M059J (cell line): ENCODE measurements at places on chromosomes 11 and 22. TPM values are rescaled to one million over a fixed set of nuclear protein-coding genes. Genes with fewer than 3 reads are reported as not detected.

DNA sequence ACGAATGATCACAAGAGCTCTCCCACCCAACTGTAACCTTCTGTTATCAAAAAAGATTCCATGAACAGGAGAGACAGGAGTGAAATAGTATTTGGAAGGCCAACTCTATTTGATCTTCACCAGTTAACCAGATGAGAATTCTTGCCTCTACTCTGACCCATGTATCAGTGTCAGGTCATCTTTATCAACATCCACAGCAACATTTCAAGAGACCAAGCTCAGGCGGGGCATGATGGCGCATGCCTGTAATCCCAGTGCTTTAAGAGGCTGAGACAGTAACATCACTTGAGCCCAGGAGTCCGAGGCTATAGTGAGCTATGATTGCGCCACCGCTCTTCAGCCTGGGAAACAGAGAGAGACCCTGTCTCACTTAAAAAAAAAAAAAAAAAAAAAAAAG lies 62.3 kb downstream of the GAB2 start:
- DNase-seq = no peak

- peak; percentile 48 for DNase-seq
These were observed 29.4 kb downstream of the YWHAH start for GRCh38 chr22:31973739-31974138.

DNA sequence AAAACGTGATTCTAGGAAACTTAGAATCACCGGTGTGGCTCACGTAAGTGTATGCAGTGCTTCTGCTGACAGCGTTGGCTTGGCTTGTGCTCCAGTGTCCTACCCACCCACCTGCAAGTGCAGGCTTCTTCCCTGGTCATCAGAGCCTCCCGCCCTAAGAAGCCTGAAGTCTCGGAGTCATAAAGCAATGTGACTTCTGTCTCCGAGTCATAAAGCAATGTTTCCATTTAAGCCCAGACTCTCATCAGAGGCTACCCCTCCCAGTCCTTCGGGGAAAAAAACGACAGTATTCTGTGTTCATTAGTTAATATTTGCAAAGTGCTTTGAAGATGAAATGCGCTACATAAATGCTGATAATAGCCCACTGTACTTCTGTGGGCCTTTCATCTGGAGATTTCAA lies 293.8 kb downstream of the OPCML start:
- no peak for DNase-seq

GRCh38 chr11:105738251-105738650 lies 128.4 kb downstream of the GRIA4 start:
- no peak for DNase-seq

DNA sequence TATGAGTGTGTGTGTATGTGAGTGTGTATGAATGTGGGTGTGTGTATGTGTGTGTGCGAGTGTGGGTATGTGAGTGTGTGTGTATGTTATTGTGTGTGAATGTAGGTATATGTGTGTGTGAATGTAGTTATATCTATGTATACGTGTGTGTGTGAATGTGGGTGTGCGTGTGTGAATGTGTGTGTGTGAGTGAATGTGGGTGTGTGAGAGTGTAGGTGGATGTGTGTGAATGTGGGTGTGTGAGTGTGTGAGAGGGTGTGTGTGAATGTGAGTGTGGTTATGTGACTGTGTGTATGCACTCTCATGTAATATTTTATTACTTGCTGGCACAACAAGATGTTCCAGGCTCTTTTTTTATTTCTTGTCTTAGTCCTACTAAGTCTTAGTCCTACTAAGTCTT lies 513.4 kb upstream of the B3GAT1 start:
- DNase-seq = no peak

GRCh38 chr11:117502779-117503100 lies 175.1 kb downstream of the CEP164 start:
- no peak for DNase-seq

GRCh38 chr11:99822846-99823565 lies 802.3 kb downstream of the CNTN5 start:
- DNase-seq = peak; percentile 61

DNA sequence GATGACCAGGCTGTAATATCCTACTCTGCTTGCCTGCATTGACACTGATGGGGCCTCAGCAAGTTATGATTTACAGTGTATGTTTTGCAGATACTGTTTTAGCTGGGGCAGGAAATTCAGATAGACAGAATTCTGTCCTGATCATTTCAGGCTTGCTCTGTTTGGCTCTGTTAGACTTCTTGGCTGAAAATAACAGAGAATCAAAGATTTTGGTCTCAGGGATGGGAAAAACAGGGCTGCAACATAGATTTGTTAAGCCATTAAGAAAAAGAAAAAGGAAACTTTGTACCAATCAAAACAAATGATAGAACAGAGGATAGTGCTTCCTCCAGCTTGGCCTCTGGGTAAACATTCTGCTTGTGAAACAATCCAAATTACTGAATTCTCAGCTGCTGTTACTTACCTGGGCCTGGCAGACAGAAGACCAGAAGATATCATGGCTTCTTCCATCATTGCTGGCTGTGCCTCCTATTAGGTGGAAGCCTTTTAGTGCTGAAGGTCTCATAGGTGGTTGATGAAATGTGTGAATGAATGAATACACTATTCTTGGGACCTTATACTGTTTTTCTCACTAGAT lies 22.0 kb downstream of the ZNRF3 start:
- no peak for DNase-seq

DNA sequence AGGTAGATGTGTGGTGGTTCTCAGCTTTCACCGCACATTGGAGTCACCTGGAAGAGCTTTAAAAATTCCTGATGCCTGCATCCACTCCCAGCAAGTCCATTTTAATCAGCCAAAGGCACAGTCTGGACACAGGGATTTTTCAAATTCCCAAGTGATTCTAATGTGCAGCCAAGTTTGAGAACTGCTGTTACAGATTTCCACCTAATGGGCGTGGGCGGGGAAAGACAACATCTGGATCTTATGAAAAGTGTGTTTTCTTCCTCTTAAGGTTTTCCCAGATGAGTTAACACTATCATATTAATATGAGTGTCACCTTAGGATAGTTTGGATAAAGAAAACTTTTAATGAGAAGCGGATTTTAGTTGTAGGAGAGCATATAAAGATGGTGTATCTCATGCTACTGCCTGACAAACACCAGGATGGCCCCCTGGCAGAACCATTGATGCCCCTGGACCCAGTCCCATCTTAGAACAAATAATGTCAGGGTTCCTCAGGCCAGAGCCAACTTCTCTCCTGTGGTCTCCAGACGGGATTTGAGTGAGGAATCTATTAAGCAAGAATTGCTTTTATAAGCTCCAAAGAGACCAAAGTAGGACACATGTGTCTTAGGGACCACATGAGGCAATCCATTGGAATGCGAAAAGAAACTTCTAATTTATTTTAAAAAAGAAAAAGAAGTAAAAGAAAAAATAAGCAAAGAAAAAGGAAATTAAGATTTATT lies 31.9 kb downstream of the POU2AF1 start:
- DNase-seq = no peak

- no peak for DNase-seq
These were observed 86.9 kb upstream of the SPON1 start for GRCh38 chr11:13875643-13876042.

The JAML gene
- total RNA-seq = not detected in 2 replicates

The MRE11 gene
- 28.8 and 31.9 TPM in 2 replicates for total RNA-seq

The ANGPTL5 gene
- not detected in 2 replicates for total RNA-seq
